ENCODE measurements at places on chromosomes 11 and 22. TPM values are rescaled to one million over a fixed set of nuclear protein-coding genes. Genes with fewer than 3 reads are reported as not detected.
A peak's percentile ranks its signal among the peaks of the same experiment; 100 is the strongest.

Gene APOL4
- total RNA-seq: 20.4 TPM

Gene C11orf98
- total RNA-seq: 18.3 TPM

Gene PYGM
- 25.9 TPM for total RNA-seq

Gene ANKRD42
- 11.3 TPM for total RNA-seq

Gene PANX3
- total RNA-seq: not detected

Gene KRTAP5-1
- total RNA-seq: not detected

Gene CCDC116
- total RNA-seq: 0.46 TPM

DNA sequence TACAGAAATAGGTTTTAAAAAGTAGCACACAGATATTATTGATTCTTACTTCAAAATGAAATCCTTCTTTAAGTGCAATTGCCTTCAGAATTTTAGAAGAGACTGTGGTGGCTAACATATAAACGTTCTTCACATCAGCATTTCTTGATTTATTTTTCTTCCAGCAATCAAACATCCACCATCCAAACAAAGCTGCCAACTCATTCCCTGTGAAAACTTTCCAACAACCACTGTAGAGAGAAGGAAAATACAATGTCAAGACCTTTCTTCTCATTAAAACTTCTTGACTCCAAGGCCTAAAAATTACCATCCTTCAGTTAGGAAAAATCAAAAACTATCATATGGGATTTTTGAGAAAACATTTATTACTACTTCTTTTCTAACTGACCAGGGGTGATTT lies 34.0 kb upstream of the P4HA3 start:
- no peak for DNase-seq

DNA sequence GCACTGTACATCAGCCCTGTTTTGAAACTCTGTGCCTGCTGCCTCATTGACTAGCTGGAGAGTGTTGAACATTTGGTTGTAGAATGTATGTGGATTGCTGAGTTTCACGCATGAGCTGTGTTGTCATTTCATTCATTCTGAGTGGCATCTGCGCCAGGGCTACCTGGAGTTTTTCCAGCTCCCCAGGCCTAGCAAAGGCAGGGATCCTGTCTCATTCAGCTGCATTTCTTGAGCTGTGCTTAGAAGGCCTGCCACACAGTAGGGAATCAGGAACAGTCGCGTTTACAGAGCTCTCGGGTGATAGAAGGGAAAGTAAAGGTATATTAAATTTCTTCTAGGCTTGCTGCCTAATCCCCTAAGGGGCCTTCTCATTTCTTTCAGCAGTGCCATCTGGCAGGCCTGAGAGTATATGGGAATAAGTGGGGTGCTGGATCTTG lies 44.3 kb downstream of the PTPRJ start:
- no peak for DNase-seq

DNA sequence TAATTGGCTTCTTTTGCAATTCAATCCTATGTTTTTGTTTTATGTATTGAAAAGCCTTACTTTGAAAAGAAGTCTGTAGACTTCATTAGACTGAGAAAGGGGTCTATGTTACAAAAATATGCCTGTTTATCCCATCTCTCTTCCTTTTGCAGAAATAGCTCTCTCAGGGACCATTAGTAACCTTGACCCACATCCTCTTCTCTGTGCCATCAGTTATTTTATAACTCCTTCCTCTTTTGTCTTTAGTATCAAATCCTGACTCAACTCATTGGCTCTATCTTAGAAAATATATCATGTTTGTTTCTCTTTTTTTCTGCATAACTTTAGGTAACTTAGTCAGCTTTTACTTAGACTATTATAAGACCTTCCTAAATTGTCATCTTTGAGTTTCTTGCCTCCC lies 20.3 kb downstream of the ZC3H12C start:
- no peak for DNase-seq

DNA sequence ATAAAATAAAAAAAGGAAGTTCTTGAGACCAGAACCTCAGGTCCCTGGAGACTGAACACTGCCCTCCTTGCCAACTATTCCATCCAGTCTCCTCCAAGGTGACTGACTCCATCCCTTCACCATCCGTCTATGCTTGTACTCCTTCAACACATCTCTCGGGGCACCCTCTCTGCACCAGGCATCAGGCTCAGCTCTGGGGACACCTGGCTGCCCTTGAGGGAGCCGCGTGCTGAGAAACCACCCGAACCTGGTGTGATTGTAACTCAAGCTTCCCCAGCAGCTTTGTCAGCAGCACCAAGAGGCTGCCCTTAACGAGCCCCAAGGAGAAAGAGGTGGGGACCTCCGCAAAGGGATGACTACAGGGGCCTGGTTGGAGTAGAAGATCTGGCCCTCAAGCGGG lies 1.7 kb downstream of the PTPN5 start:
- no peak for DNase-seq

DNA sequence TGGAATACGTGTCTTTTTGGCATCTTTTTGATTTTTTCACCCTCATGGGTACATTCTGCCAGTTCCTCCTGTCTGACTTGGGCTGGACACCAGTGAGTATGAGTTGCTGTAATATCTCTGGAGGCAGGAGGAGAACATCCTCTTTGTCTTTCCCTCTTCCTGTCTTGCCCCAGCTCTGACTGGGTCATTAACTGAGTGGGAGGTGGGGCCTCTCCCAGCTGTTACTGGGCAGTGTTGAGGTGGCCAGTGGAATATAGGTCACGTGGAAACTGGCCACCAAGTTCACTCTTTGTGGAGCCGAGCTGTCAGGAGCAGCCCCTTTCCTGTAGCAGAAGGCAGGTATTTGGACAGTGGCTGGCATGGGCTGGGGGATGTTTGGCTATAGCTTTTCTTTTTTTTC lies 2.2 kb downstream of the GLB1L2 start:
- DNase-seq: no peak

DNA sequence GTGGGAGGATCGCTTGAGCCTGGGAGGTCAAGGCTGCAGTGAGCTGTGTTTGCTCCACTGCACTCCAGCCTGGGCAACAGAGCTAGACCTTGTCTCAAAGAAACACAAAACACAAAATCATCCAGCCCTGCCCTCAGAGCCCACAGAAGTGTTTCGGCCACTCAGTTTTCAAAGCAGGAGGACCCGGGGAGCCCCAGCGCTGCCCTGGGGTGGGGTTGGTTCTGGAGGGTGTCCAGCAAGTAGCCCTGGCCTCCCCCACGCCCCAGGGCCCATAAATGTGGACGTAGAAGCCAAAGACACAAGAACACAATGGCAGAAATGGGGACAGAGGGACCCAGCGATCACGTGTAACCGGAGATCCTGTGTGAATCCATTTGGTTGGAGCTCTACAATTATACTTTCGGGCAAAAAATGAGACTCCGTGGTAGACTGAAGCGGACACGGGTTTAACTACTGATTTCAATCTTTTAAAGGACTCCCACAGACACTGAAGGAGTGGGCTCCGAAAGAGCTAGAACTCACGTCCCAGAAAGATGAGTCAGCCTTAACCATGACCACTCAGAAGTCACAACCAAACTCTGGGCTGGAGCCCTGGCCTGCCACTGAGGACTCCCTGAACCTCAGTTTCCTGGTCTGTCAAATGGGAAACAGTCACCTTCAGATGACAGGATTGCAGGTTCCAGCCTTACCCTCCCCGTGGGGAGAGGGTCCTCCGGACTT lies 9.0 kb upstream of the CYTH4 start:
- no peak for DNase-seq

- DNase-seq: no peak
Measured at GRCh38 chr11:111976767-111977145, 39.6 kb downstream of the DIXDC1 start.

GRCh38 chr11:47514825-47515647 lies 37.9 kb downstream of the CELF1 start:
- no peak for DNase-seq

DNA sequence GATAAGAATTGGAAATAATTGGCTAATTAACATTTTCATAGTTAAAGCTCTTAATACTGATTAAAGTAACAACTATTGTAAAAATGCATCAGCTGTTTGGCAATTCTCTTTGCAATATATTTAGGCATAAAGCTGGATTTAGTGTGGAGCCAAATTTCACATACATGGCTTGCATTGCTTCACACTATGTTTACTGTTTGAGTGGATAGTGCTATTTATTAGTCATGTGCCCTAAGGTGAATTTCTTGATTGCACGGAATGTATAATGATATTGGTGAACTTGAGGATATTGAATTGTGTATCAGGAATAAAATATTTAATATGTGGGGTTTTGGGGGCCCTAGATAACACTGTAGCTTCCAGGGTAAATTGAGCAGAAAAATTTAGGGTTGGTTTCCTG lies 100.9 kb downstream of the AASDHPPT start:
- DNase-seq: no peak

GRCh38 chr22:17781319-17782031 lies 7.2 kb upstream of the BID start:
- DNase-seq: peak; percentile 52

DNA sequence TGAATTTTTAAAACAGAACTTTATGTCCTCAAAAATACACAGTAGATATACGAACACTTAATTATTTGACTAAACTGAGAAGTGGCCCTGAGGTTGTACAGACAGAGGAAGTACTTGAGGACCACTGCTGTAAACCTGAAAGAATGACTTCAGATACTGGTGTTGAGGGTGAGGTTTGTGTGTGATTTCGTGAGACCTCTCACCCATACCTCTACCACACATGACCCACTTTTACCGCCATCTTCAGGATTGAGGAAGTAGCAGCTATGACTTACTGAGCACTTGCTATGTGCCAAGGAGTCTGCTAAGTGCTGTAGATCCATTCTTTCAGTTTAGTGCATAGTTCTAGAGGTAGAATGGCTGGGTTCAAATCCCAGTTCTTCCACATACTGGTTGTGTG lies 21.9 kb downstream of the MMP13 start:
- DNase-seq: no peak

DNA sequence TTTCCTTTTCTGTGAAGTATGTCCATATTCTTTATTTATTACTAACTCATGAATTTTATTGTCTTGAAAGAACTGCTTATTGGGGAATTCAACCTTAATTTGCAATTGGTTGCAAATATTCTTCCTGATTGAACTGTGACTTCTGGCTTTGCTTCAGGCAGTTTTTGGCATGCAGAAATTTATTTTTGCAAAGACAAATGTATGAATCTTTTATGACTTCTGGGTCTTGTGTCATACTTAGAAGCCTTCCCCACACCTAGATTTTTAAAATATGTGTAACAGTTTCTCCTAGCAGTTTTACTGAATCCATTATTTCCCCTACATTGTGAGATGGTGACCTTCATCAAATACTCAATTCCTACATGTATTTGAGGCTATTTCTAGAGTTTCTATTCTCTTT lies 12.3 kb downstream of the MRE11 start:
- DNase-seq: no peak

GRCh38 chr22:46848197-46848596 lies 85.7 kb downstream of the TBC1D22A start:
- no peak for DNase-seq

- no peak for DNase-seq
Measured at GRCh38 chr11:21622995-21623394, 569.9 kb upstream of the ANO5 start.

GRCh38 chr11:128331317-128331716 lies 256.0 kb downstream of the ETS1 start:
- no peak for DNase-seq

DNA sequence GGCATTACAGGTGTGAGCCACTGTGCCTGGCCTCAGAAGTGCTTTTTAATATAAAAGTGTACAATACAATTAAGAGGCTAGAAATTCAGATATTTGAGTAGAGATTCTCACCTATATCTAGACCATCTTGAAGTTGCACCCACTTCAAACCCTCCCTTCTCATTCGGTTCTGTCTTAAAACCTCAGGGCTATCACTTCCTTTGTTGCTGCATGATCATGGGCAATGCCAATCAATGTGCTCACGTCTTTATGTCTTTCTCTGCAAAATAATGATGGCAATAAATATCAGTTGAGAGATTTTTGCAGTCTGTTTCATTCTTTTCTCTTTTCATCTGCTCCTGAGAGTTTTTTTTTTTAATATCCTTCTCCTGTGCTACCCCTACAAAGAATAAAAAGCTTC lies 9.3 kb upstream of the NUP160 start:
- no peak for DNase-seq

DNA sequence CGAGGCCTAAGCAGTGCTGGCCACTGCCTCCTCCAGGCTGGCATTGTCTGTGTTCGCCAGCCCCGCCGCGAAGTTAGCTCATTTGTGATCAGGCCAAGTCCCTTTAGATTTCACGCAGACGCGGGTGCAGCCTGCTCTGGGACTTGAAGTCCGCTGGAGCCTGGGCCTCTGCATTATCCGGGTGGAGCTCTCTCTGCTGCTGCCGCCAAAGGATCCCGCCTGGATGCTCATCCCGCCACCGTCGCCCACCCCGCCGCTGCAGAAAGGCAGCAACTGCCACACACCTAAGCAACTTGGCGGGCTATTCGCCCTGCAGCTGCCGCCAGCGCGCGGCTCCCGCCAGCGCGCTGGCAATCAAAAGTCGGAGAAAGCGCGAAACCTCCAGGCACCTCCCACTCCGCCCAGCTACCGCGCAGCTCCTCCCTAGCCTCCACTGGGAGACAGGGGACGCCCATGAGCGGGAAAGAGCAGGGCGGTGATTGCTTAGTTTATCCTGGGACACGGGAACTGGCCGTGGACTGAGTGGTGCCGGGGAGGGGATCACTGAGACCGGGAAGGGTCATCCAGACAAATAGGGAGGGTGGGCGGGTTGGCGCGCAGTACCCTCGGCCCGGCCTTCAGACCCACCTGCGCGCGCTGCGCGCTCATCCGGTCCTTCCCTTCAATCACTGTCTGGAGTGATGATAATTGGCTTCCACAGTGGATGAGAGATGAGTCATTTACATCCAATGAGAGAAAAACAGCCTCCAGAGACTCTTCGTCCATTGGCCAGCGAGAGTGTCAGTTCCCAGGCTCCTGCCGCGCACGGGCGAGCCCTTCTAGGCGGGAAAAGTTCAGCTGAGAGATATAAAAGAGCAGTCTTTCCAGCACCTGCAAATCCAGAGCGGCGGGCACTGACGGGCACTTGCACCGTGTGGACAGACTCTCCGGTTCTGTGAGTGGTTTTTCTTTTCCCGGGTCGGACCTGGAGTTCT lies at the start of gene FAM111B:
Gene FAM111B (plus strand): TSS at position 875 of the 974 bp plus-strand sequence. CDS start 2,389 bp downstream, outside the sequence.
- DNase-seq: peak; percentile 59

GRCh38 chr11:14446701-14447169 lies 52.9 kb downstream of the COPB1 start:
- no peak for DNase-seq

- no peak for DNase-seq
Measured at GRCh38 chr11:103601225-103601846, 435.1 kb upstream of the DDI1 start.

- DNase-seq: peak; percentile 41
Measured at GRCh38 chr11:130945896-130946295, 29.6 kb upstream of the SNX19 start.

GRCh38 chr11:123683428-123684170 lies 29.2 kb upstream of the SCN3B start:
- no peak for DNase-seq

Measured in omental fat pad (tissue), 4 donors.